ENCODE measurements at places on chromosomes 11 and 22.
A peak's percentile ranks its signal among the peaks of the same experiment; 100 is the strongest.

DNA sequence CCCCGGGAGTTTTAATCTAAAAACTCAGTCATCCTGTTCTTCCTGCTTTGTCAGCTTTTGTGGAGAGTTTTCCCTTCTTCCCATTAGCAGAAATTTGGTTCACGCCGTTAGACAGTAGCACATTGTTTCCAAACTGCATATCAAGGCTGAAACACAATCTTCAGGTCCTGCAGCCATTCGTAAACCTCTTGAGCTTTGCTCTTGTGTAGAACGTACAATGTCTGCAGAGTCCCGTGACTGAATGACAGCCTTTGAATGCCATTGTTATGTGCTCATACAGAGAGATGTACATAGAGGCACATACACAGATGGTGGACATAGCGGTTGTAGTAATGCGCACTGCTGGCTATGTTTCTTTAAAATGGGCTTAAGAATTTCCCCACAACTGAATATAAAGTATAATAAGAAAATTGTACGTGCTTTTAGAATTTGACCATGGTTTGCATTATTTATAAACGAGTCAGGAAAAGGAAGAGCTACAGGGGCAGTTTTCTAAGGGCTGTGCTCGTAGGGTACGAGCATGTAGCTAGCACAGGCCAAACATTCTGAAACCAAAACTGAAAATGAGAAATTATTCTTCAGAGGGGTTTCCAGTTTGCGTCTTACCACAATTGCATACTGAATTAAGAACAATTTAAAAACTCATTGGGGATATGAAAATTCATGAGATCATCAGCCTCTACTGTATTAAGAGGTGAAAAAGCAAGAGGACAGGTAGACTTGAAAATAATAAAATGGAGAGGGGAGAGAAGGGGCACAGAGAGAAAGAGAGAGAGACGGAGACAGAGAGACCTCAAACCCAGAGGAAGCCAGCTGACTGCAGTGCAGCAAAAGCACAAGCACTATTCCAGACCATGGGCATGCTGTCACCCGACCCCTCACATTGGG is 310.1 kb downstream of the CADM1 start:
- no peak for DNase-seq

- DNase-seq: no peak
These were observed 674.1 kb upstream of the ARHGAP42 start for GRCh38 chr11:100013011-100013410.

GRCh38 chr22:21816472-21816786 is 51.0 kb downstream of the MAPK1 start:
- no peak for DNase-seq

- no peak for DNase-seq
These were observed 71.3 kb downstream of the ATXN10 start for GRCh38 chr22:45742866-45743450.

GRCh38 chr11:69075421-69076128 is 26.8 kb downstream of the TPCN2 start:
- no peak for DNase-seq

DNA sequence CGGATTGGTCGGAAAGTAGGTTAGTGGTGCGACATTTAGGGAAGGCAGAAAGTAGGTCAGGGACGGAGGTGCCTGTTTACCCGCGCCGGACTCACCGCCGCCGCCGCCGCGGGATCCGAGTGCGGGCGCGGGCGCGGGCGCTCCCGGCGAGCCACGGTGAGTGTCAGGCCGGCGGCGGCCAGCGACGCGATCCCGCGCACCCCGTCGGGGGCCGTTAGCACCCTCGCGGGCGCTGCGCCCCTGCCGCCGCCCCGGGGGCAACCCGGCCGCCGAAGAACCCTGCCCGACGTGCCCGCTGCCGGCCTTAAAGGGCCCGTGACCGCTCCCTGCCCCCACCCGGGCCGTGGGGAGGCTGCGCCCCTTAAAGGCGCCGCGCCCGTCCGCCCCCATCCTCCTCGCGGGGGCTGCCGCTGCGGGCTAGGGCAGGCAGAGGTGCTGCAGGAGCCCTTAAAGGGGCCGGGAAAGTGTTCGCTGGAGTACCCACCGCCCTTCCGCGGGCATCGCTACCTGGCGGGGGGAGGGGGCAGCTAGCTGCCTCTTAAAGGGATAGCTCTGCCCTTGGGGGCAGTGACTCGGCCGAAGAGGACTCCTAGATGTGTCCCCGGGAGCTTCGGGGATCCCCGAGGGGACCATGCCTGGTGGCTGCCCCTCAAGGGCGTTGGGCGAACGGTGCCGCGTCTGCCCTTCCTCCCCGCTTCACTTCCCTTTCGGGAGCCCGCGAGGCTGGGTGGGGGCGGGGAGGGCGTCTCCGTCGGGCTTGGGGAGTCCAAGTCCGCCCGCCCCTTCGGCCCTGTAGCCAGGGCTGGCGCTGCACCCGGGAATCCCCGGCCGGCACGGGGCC is at the start of gene BMAL1:
TSS of gene BMAL1 (plus strand) at position 23 of the 841 bp plus-strand sequence. CDS start 76,519 bp downstream, outside the sequence.
- peak; percentile 32 for DNase-seq

- no peak for DNase-seq
These were observed 50.7 kb downstream of the CTTN start for GRCh38 chr11:70448983-70449567.

- DNase-seq: no peak
These were observed 6.8 kb upstream of the DUSP18 start for GRCh38 chr22:30674482-30674881.

GRCh38 chr22:27389727-27390075 is 411.9 kb downstream of the MN1 start:
- DNase-seq: no peak

Data from activated T-cell treated with anti-CD3 and anti-CD28 coated beads for 1 hour (primary cell).